ENCODE measurements at places on chromosomes 11 and 22.

- DNase-seq: no peak
Measured at GRCh38 chr11:114472661-114473060, 33.4 kb downstream of the REXO2 start.

DNA sequence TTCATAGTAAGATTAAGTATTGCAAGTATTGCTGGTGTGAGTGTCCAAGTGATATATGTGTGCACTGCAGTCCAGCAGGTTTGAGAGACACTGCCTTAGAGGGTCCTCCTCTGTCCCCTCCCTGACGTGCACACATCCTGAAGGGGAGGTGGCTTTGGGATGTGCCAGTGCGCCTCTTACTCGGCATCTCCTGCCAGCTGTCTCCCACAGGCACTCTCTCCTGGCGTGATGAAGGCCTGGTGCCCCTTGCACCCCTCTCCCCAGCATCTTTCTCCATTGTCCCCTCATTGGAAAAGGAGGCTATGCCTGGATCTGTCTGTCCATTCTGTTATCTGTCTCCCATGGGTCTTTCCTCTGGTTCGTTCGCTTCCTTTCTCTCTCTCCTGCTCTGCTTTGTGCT lies 24.2 kb downstream of the GTPBP1 start:
- no peak for DNase-seq

DNA sequence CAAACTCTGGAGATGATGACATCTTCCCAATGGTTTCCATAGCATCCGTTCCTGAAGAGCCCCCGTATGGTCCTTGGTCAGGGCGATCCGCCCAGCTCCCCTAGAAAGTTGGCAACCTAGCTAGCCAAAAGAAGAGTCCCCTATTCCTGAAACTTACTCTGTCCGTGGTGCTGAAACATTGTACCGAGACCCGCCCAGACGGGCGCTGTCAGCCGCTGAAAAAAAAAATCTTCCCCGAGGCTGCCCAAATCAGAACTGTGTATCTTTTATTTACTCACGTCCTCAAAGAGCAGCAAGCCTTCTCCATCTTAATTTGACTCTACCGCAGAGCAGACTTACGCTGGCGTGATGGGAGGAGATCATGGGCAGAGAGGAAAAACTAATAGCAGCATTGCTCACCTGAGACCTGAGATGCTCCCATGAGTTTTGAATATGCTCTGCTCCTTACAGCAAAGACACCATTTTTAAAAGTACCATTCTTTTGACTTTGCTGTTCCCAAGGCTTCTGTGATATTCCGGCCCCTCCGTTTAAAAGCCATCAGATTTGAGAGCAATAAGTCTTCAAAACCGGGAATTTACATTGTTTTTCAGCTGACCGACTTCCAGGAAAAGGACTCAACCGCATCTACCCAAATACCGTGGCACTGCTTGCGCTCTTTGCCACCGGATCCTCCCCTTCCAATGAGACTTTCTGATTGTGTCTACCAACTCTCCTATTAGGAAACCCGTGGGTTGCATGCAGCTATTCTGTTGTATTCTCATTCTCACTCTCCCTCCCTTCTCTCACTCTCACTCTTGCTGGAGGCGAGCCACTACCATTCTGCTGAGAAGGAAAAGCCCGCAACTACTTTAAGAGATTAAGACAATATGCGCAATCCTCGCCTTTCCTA lies at the start of gene SLC17A6:
Gene SLC17A6, plus strand, starts transcription at position 786 of the 890 bp plus-strand sequence. CDS start 153 bp downstream, outside the sequence.
- DNase-seq: no peak

GRCh38 chr11:7648264-7648663 lies 25.0 kb downstream of the CYB5R2 start:
- no peak for DNase-seq

DNA sequence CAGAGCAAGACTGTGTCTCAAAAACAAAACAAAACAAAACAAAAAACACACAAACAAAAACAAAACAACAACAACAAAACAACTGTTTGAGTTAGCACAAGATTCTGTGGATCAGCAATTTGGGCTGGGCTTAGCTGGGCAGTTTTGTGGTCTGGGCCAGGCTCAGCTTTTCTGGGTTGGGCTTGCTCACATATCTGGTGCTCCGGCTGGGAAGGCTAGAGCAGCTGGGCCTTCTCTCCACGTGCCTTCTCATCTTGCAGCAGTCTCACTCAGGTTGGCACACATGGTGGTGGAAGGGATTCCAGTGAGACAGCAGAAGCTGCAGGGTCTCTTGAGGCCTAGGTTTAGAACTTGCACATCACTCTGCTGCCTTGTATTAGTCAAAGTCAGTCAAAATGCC lies 35.7 kb downstream of the EIF3F start:
- DNase-seq: no peak

GRCh38 chr11:89458716-89459115 lies 32.5 kb downstream of the NOX4 start:
- DNase-seq: no peak

- DNase-seq: no peak
Measured at GRCh38 chr22:32896891-32897290, 95.4 kb downstream of the TIMP3 start.

- no peak for DNase-seq
Measured at GRCh38 chr11:10637731-10638151, 55.8 kb downstream of the IRAG1 start.

Data from stimulated activated CD8-positive, alpha-beta memory T cell treated with anti-CD3 and anti-CD28 coated beads, Interleukin-15, amount 100 ng/mL, for 1 hour (primary cell).